CD8-positive, alpha-beta memory T cell (primary cell): ENCODE measurements at places on chromosomes 13 and 19.

DNA sequence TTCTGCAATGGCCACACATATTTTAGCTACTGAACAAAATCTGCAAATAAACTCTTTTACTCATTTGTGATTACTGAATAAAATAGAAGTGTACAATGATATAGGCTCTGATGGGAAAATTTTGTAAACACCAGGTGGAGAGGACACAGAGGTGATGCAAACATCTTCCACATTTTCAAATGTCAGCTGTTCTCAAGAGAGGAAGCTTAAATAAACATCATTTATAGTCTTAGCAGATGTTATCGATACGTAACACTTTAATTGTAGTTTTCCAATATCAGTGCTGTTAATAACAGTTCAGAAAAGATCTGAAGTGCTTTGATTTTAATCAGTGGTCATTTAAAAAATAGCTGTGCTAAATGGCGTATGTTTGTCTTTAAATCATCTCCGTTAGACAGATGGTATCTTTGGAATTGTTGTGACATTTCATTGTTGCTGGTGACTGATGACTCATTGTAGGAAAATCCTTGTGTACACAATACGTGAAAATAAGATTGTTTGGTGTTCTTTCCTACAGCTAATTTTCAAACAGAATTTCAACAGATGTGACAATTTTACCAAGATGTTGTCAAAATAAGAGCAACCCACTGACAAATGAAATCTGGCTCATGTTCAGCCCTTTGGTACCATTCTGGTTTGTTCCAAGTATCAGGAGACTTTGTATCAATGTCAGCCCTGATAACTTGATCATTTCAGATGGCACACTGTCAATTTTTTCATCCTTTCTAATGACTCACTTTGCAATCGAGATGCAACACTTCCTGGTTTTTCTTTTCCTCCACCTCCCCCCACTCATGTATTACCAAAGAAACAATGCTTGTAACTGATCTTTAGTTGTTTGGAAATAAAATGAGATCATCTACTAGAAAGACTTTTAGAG, 516.0 kb downstream of the DCT start:
- DNase-seq: no peak

DNA sequence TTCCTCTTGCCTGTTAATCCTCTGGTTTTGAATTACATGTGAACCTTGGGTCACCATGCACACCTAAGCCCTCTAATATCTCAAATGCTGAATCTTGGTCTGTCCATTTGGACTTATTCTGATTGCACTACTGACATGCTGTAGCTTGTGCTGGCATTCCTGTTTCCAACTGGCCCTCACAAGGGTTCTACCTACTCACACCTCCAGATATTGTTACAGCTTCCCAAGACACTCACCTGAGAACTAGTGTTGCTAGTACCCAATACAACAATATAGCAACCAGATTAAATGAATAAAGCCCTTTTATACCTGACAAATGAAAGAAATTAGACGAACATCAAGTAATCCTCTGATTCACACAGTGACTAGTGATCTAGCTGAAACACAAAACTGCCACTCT, 16.6 kb downstream of the TEX30 start:
- DNase-seq: no peak

GRCh38 chr13:71759651-71760511, 107.1 kb downstream of the DACH1 start:
- DNase-seq: no peak

- DNase-seq: no peak
Measured at GRCh38 chr19:30898353-30899103, 450.7 kb downstream of the TSHZ3 start.
